ENCODE measurements at places on chromosomes 11 and 22.

GRCh38 chr22:50184004-50184901, 1.5 kb upstream of the TRABD start:
- no peak for DNase-seq

DNA sequence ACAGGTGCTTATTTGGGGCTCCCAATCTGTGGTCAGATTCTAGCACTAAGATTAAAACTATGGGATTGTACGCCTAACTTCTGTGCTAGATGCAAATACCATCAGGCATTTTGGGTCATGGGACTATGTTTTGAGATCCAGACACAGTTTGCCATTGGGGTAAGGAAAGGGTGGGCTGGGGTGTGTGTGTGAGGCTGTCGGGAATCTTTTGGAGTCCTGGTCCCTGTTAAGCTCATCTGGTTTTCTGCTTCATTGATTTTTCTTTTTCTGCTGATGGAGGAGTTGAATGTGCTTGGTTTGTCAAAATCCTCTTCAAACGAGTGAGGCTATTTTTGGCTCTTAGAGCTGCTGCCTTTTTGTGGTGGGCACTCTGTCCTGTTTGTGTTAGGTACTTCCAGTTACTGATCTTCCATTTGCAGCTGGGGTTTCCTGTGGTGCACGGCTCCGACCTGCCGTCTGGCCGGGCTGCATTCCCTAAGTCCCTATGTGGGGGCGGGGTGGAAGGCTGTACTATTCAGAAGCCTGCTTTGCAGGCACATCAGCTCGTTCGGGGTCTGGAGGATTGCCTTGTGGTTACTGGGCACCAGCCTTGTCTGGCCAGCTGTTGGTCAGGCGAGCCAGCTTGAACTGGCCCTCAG, 2.9 kb downstream of the BCR start:
- peak; percentile 49 for DNase-seq

DNA sequence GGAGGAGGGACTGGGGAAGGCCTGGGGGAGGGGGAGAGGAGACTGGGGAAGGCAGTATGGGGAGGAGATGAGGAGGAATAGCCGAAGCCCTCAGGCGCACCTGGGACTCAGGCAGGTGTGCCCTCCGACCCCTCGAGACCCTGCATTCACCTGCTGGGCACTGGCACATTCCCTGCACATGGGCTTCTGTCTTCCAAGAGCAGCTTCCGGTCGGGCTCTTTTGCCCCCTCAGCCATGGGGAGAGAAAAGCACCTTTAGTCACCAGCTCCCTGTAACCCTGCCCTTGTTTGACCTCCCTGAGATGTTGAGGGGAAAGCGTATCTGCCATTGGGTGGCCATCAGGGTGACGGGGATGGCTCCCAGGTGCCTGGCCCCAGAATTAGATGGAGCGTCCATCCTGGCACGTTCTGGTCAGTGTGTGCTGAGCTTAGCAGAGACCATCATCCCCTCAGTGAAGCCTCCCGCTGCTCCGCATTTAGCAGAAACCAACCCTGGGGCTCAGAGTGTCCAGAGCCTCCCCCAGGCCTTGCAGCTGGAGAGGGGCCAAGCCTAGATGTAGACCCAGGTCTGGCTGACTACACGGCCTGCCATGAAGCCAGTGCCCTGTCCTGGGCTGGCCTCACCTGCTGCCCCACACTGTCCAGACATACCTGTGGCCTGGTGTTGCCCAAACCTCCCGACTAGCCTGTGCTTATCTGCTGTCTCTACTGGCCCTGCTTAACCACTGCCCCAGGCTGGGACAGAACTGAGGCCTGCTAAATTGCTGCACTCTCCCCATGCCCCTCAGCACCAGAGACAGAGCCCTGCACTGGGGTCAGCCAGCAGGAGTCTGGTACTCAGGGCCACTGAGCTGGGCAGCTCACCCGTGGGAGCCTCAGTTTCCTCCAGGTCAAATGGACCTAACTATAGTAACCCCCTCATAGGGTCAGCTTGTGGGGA, 6.2 kb downstream of the ANO1 start:
- no peak for DNase-seq

- no peak for DNase-seq
Measured at GRCh38 chr11:77170107-77170506, 42.1 kb downstream of the MYO7A start.

DNA sequence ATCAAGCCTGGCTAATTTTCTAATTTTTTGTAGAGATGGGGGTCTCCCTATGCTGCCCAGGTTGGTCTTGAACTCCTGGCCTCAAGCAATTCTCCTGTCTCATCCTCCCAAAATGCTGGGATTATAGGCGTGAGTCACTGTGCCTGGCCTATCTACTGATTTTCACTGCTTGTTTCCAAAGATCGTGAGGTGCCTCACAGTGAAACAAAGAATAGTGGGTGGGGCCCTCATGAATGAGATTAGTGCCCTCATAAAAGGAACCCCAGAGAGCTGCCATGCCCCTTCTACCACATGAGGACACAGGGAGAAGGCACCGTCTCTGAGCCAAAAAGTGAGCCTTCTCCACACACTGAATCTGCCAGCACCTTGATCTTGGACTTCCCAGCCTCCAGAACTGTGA, 23.5 kb downstream of the TMEM184B start:
- no peak for DNase-seq

DNA sequence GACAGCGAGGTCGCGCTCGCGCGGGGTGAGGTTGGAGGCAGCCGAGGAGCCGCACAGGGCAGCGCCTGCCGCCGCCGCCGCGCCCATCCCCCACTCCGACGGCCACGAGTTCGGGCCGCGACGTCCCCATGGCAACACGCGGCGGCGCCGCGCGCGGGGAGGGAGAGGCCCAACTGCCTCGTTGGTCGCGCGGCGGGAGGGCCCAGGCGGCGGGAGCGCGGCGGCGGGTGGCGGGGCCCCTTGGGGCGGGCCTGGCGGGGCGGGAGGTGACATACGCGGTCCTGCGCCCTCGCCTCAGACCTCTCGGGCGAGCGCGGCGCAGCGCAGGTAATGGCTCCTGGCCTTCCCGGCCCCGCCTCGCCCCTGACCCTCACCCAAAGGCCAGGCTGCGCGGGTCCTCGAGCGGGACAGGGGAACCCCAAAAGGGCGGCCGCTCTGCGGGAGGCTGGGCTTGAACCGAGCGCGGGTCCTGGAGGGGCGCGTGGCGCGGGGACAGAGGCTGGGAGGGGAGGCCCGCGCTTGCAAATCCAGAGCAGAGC, at the start of gene DEUP1:
TSS of gene DEUP1 (plus strand) at position 297 of the 539 bp plus-strand sequence. CDS start 1,518 bp downstream, outside the sequence.
- DNase-seq, result no peak

- no peak for DNase-seq
Measured at GRCh38 chr11:112518371-112518770, 257.7 kb upstream of the PLET1 start.

Data from Daoy (cell line).